Activated CD4-positive, alpha-beta memory T cell treated with anti-CD3 and anti-CD28 coated beads for 36 hours (primary cell): ENCODE measurements at places on chromosomes 2 and 18. TPM values are rescaled to one million over a fixed set of nuclear protein-coding genes. Genes with fewer than 3 reads are reported as not detected.

Gene COLEC11
- not detected for total RNA-seq

Gene ABHD1
- total RNA-seq, result 0.29 TPM

Gene RNF103
- 12.3 TPM for total RNA-seq

Gene GAREM2
- total RNA-seq, result 1.4 TPM

Gene DPYSL5
- total RNA-seq, result not detected

Gene POTEI
- not detected for total RNA-seq

Gene SULT1C4
- total RNA-seq, result not detected

Gene LYG1
- 1.2 TPM for total RNA-seq

Gene CAPN13
- total RNA-seq, result not detected

Gene LONRF2
- total RNA-seq, result not detected

Gene TMEM185B
- total RNA-seq, result 19.7 TPM

Gene SERPINB4
- total RNA-seq, result not detected

Gene ATP6V1C2
- total RNA-seq, result not detected
